ENCODE measurements at places on chromosomes 12 and 14. TPM values are rescaled to one million over a fixed set of nuclear protein-coding genes. Genes with fewer than 3 reads are reported as not detected.

PPP2R5C gene
- 138 TPM for total RNA-seq

TMEM117 gene
- total RNA-seq: 3.6 TPM

IAPP gene
- total RNA-seq: not detected

TAS2R7 gene
- total RNA-seq: not detected

KLHDC2 gene
- total RNA-seq: 41.5 TPM

SLC35E3 gene
- 3.1 TPM for total RNA-seq

CCDC60 gene
- not detected for total RNA-seq

HOXC5 gene
- total RNA-seq: 1.9 TPM

PTPRB gene
- total RNA-seq: 1.6 TPM

CCDC184 gene
- total RNA-seq: 0.51 TPM

HOXC9 gene
- 12.6 TPM for total RNA-seq

SLCO1C1 gene
- not detected for total RNA-seq

GPR132 gene
- 5.1 TPM for total RNA-seq

SOCS2 gene
- 20.2 TPM for total RNA-seq

LMO3 gene
- total RNA-seq: 1.1 TPM

CLEC1A gene
- 0.06 TPM for total RNA-seq

CARMIL3 gene
- not detected for total RNA-seq

NCOR2 gene
- total RNA-seq: 57.9 TPM

SAMD15 gene
- total RNA-seq: 4.5 TPM

SLC5A8 gene
- not detected for total RNA-seq

BRMS1L gene
- total RNA-seq: 9.9 TPM

OR4E2 gene
- not detected for total RNA-seq

SRRM4 gene
- 0.03 TPM for total RNA-seq

RAD51AP1 gene
- 106 TPM for total RNA-seq

SLC25A47 gene
- total RNA-seq: not detected

RPS29 gene
- total RNA-seq: 2,692 TPM

PGF gene
- 8.0 TPM for total RNA-seq

MIP gene
- not detected for total RNA-seq

LHX5 gene
- total RNA-seq: 0.09 TPM

COCH gene
- total RNA-seq: 43.5 TPM

C12orf54 gene
- not detected for total RNA-seq

CISTR gene
- total RNA-seq: not detected

ADAM20 gene
- 0.34 TPM for total RNA-seq

APAF1 gene
- 13.3 TPM for total RNA-seq

FOXN3 gene
- 34.4 TPM for total RNA-seq

PLA2G1B gene
- not detected for total RNA-seq

MNAT1 gene
- 111 TPM for total RNA-seq

IQSEC3 gene
- 0.06 TPM for total RNA-seq

EXOC3L4 gene
- total RNA-seq: 0.97 TPM

ACOT6 gene
- not detected for total RNA-seq

PLEKHH1 gene
- 3.3 TPM for total RNA-seq

C14orf39 gene
- total RNA-seq: 0.34 TPM

TAS2R19 gene
- total RNA-seq: 9.0 TPM

ZNF891 gene
- 0.51 TPM for total RNA-seq

CCDC197 gene
- total RNA-seq: not detected

OR10P1 gene
- total RNA-seq: not detected

LRIG3 gene
- total RNA-seq: 22.9 TPM

KRT3 gene
- total RNA-seq: not detected

PCED1B gene
- 4.7 TPM for total RNA-seq

GLT8D2 gene
- total RNA-seq: 4.0 TPM

YEATS4 gene
- 77.3 TPM for total RNA-seq

BIN2 gene
- not detected for total RNA-seq
